ENCODE measurements at places on chromosomes 5 and 9.

GRCh38 chr5:173623789-173624188 is 7.3 kb upstream of the BOD1 start:
- DNase-seq = no peak

GRCh38 chr5:148829734-148830133 is 3.3 kb downstream of the ADRB2 start:
- DNase-seq = no peak

DNA sequence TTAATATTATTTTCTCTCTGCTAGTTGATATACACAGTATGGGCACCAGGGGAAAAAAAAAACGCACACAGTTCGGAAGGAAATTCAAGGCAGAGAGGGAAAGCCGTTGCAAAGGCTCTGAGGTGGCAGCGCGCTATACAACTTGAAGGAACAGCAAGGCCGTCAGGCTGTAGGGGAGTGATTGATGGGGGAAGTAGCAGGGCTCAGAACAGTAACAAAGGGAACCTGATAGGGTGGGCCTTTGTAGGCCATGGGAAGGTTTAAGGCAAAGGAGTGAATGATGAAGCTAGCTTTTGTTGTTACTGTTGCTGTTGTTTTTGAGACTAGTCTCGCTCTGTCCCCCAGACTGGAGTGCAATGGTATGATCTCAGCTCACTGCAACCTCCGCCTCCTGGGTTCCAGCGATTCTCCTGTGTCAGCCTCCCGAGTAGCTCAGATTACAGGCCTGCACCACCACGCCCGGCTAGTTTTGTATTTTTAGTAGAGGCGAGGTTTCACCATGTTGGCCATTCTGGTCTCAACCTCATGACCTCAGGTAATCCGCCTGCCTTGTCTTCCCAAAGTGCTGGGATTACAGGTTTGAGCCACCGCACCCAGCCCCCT is 27.0 kb downstream of the AQP7 start:
- DNase-seq = no peak

DNA sequence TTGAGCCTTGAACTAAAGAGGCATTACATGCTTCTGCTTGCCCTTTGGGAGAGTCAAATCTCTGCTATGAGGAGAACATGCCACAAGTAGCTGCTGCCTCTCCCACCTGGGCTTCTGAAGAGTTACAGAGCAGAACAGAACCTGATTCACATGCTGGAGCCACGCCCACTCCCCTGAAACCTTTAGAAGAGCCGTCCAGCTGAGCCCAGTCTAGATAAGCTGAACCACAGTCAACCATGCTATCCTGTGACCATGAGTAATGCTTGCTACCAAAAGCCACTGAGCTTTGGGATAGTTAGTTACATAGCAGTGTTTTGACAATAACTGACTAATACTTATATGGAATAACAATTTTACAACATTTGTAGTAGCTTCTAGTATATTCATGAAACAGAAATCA is 111.0 kb upstream of the VCAN start:
- no peak for DNase-seq

DNA sequence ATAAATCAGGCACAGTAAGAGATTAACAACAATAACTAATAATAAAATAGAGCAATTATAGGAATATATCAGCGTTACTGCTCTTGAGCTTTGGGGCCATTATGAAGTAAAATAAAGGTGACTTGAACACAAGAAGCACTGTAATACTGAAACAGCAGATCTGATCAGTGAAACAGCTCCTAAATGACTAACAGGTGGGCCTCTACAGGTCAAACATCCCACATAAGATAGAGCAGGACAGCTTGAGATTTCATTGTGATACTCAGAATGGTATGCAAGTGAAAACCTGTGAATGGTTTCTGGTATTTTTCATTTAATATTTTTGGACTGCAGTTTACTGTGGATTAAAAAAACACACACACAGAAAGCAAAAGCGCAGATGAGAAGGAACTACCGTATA is 24.0 kb upstream of the MAP3K1 start:
- no peak for DNase-seq

DNA sequence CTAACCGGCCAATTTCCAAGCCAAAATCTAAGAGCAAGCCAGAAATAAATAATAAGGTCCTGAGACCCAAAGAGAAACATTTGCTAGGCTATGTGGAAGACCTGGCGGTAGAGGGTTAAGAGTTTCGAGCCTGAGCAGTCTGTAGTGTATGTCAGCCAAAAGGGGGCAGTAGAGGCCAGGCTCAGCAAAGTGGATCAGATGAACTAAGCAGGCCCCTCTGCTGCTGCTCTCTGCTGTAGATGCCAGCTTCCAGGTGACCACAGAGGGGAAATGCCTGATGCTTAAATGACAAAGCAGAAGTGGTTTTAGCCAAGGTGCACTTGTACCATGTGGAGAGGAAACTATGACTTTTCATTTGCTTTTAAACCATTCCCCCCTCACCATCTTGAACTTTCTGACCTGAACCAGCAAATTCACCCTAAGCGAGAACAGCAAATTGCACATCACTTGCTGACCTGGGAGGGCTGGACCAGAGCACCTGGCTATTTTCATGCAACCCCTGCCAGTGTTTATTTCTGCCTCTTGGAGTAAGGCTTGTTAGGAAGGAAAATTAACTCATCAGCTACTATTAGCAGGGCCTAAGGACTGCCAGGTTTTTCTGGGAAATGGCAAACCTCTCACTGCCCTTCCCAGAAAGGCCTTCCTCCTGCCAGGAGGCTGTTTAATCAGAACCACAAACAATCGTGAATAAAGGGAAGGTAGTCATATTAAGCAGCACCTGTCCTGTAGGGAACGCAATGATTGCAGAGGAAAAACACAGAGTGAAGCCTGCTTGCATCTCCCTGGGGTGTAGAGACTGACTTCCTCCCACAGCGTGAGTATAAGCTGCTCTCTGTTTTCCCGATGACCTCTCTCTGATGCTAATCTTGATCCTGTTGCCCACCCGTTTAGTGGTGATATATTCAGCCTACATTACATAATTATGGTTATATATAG is 818.2 kb downstream of the TLR4 start:
- DNase-seq = peak; percentile 24

GRCh38 chr9:24127519-24127918 is 301.5 kb upstream of the ELAVL2 start:
- no peak for DNase-seq
